Panc1 (cell line): ENCODE measurements at places on chromosomes 4 and X.

- DNase-seq: no peak
Measured at GRCh38 chr4:89420507-89420906, 112.9 kb upstream of the GPRIN3 start.

DNA sequence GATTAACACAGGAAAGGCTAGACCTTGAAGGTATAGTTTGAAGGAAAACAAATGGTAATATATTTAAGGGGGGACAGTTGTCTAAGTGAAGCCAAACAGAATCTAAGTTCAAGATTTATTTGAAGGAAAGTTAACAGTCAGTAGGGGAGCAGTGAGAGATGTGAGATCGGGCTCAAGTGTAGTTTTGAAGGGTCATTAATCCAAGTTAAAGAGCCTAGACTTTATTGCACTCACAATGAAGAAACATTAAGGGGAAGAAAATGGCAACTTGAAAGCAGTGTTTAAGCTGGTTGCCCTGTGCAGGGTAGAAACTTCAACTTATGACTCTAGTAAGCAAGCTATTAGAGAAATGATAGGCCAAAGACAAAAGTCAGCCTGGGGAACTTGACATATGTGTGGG, 1952.2 kb downstream of the PCDH7 start:
- no peak for DNase-seq

DNA sequence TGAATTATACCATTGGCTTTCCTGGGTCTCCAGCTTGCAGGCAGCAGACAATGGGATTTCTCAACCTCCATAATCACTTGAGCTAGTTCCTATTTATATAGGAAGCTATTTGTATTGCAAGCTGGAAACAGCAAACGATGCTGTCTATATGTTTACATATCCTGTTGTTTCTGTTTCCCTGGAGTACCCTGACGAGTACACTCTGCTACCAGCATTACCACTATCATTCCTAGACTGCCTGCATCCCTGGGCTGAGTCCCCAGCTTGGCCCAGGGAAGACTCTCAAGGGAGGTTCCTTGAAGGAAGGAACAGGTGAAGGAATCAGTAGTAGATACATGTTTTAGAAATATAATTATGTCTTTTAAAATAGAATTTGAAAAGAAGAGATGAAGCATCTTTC, 81.4 kb downstream of the EVC2 start:
- no peak for DNase-seq

DNA sequence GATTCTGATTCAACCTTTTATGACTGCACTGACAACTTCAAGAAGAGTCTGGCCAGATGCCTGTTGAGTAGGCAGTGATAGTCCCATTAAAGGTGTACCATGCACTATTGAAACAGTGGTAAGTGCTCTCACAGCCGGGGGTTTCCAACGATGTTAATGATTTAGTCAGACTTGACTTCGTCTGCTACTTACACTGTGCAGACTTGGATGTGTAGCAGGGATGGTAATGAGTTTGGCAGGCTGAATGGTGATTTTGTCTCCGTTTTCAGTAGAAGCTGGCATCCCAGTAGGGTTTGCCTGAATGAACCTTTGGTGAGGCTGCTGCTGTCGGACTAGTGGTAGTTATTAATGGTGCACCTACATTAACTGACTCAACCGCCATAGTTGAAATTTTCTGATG, 52.0 kb upstream of the TMSB15B start:
- no peak for DNase-seq

DNA sequence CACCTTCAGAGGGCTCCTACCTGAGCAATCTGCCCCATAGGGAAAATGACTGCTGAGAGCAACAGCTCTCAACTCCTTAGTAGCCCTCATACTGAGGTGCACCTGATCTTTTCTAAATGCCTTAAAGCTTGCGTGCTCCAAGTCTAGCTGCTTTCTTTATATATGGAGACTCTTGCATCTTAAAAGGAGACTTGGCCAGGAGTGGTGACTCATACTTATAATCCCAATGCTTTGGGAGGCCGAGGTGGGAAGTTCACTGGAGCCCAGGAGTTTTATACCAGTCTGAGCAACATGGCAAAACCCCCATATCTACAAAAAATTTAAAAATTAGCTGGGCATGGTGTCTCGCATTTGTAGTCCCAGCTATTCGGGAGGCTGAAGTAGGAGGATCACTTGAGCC, 78.1 kb upstream of the TRIM2 start:
- DNase-seq: no peak

GRCh38 chr4:114396808-114397207, 201.8 kb upstream of the UGT8 start:
- no peak for DNase-seq

DNA sequence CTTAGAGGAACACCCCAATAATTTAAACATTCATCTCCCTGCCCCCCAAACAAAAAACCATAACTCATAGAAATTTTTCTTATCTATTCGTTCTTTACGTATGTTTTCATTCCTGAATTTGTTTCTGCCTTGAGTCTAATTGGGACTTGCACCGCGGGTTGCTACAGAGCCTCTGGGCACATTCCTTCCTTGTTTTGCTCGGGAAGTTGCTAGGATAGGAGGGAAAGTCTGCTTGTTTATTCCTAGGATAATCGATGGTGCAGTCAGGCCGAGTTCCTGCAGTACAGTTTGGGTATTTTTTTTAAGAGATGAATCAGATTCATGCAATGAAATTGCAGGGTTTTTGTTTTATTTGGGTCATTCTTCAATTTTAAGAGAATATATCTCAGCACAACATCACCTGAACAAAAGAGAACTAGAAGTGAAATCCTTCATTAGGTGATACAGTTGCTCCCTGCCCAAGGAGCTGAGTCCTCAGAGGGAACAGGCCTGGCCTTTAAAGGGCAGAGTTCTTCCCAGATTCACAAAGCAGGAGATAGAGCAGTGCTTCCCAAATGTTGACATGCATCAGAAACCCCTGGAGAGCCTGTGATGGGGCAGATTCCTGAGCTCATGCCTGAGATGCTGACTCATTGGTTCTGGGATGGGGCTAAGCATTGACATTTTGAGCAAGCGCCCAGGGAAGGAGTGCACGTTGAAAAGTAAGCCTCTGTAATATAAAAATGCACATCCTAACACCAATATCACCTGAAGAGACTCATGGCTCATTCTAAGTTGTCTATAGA, 114.9 kb upstream of the FAM9B start:
- DNase-seq: no peak

GRCh38 chr4:136636155-136636554, 896.1 kb downstream of the PCDH18 start:
- DNase-seq: no peak

DNA sequence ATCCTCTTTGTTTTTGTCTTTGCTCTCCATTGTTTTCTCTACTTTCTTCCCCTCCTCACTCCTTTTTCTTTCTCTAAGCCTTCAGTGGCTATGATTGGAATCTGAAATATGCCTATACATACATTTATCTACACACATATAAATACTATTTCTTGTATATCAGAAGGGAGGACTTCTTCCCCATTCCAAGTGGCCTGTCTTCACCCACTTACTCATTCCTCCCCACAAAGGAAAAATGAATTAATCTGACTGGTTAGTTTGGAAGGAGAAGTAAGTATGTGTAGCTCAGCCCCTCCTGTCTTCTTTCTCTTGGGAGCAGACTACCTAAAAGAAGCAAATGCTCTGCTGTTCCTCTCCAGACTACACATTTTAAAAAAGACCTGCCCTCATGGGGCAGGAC, 17.7 kb downstream of the GUCY2F start:
- no peak for DNase-seq

DNA sequence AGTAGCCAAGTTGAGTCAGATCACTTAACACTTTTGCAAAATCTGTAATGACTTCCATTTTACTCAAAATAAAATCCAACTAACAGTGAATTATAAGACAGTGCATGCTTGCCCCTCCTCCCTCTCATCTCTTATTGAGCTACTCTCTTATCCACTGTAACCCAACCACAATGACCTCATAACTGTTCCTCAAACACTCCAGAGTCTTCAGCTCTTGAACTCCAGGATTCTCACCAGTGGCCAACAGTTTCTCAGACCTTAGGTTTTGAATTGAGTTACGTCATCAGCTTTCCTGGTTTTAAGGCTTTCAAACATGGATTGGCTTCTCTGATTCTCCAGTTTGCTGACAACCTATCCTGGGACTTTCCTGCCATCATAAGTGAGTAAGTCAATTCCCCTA, 938.3 kb downstream of the RAB28 start:
- no peak for DNase-seq

DNA sequence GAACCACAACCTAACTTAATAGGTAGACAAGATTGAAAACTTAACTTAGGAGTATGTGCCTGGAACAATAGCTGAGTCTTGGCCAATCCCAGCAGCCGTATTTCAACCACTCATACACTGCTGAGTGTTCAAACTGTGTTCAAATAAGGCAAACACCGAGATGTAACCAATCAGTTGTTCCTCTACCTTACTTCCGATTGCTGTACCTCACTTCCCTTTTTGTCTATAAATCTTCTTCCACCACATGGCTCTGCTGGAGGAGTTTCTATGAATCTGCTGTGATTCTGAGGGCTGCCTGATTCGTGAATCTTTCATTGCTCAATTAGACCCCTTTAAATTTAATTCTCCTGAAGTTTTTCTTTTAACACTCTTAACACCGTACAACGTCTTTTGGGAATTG, 108.0 kb downstream of the ANAPC4 start:
- no peak for DNase-seq

DNA sequence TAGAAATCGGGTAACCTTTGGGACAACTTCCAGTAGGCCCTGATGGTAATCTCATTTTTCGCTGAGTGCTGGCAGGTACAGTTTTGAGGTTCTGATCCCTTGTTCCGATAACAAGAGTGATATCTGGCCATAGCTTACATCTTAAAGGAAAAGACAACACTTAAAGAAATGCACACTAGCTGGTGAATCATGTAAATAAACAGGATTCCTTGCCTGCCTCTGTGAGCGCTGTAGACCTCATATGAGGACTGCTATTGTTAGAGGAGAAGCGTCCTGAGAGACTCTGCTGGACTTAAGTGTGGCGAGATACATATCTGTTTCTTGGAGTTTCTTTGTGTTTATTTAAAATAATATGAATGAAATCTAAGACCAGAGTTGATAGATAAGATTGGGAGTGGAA, 149.3 kb upstream of the SLC4A4 start:
- DNase-seq: no peak

- no peak for DNase-seq
Measured at GRCh38 chr4:10856271-10856782, 171.8 kb upstream of the CLNK start.

GRCh38 chr4:1984406-1985191, 24.2 kb downstream of the NELFA start:
- DNase-seq: no peak

- no peak for DNase-seq
Measured at GRCh38 chrX:97527725-97528124, 644.0 kb downstream of the RPA4 start.

GRCh38 chrX:8310409-8310808, 139.3 kb upstream of the VCX2 start:
- no peak for DNase-seq

GRCh38 chr4:182250446-182250845, 7.2 kb downstream of the TENM3 start:
- DNase-seq: no peak

DNA sequence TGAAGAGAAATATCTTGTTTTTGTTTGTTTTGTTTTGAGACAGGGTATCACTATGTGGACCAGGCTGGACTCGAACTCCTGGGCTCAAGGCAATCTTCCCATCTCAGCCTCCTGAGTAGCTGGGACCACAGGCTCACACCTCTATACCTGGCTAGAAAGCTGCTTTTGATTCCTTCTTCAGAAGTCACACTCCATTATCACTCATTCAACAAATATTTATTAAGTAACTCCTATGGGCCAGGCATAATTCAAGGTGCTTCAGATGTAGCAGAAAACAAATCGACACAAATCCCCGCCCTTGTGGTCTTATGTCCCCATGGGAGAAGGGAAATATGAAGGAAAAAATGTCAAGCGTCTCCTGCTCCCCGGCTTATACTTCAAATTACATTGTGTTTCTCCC, 72.6 kb upstream of the DHX15 start:
- DNase-seq: no peak

- DNase-seq: no peak
Measured at GRCh38 chr4:182483685-182484084, 240.5 kb downstream of the TENM3 start.

DNA sequence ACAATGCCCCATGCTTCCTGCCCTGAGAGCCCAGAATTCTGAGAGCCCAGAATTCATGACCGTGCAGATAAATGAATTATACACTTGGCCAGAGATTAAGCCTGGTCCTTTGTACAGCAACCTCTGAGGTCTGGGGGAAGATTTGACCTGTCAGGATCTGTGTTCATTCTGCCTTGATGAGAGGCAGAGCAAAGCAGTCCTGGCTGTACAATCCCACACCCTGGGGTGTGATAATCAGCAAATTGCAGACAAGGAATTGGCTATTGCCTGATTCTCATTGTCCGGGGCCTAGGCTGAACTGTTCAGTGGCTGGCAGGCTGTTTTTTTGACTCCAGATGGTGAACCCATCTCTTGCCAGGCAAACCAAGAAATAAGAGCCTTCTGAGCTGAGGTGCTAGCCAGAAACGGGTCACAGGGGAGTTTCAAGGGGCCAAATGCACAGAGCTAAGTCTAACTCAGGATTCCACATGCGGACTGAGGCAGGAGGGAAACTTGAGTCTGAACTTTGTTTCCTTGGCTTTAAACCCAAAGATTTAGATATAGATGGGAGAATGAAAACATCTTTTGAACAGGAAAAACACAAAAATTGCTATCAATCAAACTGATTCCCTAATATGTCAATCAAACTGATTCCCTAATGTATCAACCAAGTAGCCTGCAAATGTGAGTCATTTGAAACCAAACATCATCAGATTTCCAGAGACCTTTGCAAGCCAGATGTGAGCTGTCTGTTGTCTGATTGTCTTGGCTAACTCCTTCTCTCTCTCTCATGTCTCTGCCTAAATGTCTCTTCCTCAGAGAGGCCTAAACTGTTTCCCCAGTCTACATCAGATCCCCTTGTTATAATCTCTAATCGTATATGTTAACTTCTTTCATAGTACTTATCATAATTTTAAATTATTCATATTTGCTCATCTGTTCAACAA, 159.3 kb downstream of the ATG4A start:
- DNase-seq: no peak

GRCh38 chr4:117637347-117637746, 396.9 kb upstream of the NDST3 start:
- DNase-seq: no peak

- no peak for DNase-seq
Measured at GRCh38 chrX:4656419-4656818, 943.0 kb upstream of the PRKX start.

GRCh38 chr4:52877694-52878093, 15.6 kb downstream of the RASL11B start:
- DNase-seq: no peak

DNA sequence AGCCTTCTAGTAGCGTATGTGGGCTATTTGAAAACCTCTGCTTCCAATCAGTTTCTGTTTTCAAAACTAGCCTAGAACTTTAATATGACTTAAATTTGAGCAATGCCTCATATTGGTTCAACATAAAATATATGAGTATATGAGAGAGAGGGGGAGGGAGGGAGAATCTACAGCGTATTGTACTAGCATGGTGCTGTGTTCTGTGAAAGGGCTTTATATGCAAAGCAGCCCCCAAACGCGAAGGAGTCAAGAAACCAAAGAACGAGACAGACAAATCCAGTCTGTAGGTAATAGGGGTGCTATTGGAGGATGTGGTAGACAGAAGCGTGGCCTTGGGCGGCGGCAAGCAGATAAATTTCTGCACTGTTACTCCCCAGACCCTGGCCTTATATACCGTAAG, 784 bp upstream of the ANXA5 start:
- no peak for DNase-seq
